ENCODE measurements at places on chromosomes 3 and 15.

GRCh38 chr3:38992117-38992760, 59.5 kb downstream of the SCN11A start:
- DNase-seq = no peak

GRCh38 chr15:65335278-65336055, 31.0 kb downstream of the RNU5B-1 start:
- no peak for DNase-seq

- DNase-seq = no peak
These were observed 86.9 kb upstream of the MEX3B start for GRCh38 chr15:82132742-82133141.

DNA sequence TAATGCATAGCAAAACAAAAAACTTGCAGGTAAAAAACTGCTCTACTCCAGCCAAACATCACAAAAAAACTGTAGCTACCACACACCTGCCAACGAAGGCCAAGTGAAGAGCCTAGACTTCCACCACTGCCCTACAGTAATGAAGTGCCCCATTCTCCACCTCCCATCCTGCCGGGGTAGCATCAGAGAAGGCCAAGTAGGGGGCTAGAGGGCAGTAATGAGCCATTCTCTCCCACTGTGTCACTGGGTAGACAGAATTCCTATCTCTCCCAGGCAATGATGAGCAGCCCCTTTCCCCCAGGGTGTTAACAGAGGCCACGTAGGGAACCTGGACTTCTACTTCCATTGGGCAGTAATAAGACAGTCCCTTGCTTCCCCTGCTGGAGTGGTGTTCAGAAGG, 9.5 kb downstream of the SEC22C start:
- no peak for DNase-seq

- DNase-seq = no peak
These were observed 52.5 kb upstream of the RPL32 start for GRCh38 chr3:12893852-12894251.

GRCh38 chr3:128174675-128175590, 21.7 kb downstream of the EEFSEC start:
- no peak for DNase-seq

DNA sequence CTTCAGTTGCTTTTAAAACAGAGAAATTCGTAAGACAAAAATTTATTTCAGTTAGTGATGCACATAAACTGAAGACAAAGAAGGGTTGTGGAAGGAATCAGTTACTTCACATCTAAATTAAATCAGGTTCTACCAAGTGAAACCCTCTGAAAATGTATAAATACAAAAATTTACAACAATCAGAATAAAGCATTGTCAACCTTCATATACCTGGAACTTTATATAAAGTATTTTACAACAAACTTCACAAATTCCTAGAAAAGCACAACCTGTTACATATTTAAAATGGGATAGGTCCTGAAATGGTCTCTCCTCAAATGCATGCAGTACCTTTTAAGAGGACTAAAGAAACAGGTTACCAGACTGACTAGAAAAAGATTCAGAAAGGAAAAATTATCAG, 26.9 kb downstream of the ATOSA start:
- DNase-seq = no peak

- no peak for DNase-seq
These were observed 139.9 kb downstream of the PLCH1 start for GRCh38 chr3:155604967-155605366.

GRCh38 chr3:170171563-170171962, 10.0 kb downstream of the PHC3 start:
- DNase-seq = no peak

Data from NCI-H2107 (cell line).